Activated naive CD4-positive, alpha-beta T cell (primary cell): ENCODE measurements at places on chromosomes 13 and 19.
A peak's percentile ranks its signal among the peaks of the same experiment; 100 is the strongest.

DNA sequence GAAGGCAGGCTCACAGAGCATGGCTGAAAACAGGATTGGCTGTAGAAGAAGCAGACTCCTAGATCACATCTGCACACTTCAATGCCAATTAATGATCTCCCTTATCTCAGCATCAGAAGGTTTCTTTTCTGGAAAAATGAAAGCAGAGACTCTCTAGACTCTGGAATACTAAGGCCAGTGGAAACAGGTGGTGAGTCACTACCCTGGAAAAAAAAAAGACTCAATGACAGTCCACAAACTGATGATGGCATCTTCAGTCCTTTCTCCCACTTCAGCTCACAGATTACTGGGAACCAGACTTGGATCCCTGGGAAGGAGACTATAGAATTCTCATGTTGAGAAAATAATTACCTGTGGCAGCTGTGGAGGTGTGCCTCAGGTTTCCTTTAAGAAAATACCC is 47.5 kb upstream of the MBNL2 start:
- no peak for DNase-seq

DNA sequence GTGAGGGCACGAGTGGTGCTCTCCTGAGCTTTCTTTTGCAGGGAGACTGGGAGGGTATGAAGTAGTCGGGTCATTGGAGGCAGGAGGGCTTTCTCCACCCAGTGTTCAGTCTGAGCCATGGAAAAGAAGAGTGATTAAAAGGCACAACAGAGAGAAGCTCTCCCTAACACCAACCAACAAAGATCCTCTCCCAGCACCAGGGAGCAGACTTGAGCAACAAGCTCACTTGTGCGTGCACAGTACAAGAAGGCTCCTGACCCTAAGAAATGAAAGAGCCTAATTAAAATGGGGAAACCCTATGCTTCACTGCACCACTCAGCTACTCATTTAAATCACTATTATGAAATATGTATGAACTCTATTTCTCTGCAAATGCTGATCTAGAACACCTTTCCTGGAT is 276.3 kb upstream of the SOX21 start:
- no peak for DNase-seq

DNA sequence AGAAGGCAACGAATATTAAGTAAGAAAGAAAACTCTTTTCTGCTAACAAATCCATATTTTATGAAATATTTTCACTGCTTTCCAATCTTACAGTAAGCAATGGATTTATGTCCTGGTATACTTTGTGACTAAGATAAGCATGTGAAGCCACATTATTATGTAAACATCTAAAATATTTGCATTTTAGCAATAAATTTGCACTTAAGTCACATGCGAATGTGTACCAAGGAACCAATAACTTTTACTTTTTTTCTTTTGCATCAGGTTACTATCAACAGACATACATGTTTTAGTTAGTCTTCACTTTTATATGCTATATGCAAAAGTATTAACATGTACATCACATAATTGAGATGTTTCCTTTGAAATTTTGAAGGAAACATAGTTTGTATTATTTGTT is 536.7 kb downstream of the SLITRK6 start:
- DNase-seq = no peak

- no peak for DNase-seq
Measured at GRCh38 chr19:19126102-19126501, 12.2 kb downstream of the TMEM161A start.

DNA sequence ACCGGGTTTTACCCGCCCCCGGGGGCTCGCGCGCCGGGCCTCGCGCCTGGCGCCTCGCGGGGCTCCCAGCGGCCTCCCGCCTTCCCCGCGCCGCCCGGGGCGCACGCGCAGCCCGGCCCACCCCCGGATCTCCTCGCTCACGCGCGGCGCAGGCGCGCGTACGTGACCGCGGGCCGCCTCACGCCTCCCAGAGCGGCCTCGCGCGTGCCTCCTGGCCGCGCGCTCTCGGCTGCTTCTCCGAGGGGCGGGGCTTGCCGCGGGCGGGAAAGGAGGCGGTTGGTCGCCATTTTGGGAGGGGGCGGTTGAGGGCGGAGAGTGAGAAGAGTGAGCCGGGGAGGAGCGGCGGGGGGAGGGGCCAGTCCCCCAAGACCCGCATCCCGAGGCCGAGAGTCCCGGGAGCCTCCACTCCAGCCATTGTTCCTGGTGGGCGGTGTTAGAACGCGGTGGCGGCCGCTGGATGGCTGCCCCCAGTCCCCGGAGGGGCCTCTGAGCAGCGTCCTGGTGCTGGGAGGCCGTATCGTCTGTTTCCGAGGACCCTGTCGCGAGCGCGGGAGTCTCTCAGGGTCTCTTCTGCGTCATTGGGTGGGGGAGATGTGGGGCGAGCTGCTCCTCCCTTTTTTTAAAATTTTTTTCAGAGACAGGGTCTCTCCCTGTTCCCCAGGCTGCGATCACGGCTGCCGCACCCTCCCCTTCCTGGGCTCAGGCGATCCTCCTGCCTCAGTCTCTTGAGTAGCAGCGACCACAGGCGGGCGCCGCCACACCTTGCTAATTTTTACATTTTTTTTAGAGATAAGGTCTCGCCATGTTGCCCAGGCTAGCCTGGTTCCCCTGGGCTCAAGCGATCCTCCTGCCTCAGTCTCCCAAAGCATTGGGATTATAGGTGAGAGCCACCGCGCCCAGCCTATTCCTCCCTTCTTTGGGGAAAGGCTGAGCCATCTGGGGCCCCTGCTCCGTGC is at the start of gene ZNF541:
Gene ZNF541, minus strand, starts transcription at position 78 of the 956 bp plus-strand sequence. CDS start 17,292 bp downstream, outside the sequence.
- DNase-seq = peak; percentile 47

GRCh38 chr13:49466292-49466838 is 22.3 kb downstream of the SETDB2 start:
- no peak for DNase-seq

GRCh38 chr19:16435238-16435917 is 36.4 kb downstream of the EPS15L1 start:
- no peak for DNase-seq

DNA sequence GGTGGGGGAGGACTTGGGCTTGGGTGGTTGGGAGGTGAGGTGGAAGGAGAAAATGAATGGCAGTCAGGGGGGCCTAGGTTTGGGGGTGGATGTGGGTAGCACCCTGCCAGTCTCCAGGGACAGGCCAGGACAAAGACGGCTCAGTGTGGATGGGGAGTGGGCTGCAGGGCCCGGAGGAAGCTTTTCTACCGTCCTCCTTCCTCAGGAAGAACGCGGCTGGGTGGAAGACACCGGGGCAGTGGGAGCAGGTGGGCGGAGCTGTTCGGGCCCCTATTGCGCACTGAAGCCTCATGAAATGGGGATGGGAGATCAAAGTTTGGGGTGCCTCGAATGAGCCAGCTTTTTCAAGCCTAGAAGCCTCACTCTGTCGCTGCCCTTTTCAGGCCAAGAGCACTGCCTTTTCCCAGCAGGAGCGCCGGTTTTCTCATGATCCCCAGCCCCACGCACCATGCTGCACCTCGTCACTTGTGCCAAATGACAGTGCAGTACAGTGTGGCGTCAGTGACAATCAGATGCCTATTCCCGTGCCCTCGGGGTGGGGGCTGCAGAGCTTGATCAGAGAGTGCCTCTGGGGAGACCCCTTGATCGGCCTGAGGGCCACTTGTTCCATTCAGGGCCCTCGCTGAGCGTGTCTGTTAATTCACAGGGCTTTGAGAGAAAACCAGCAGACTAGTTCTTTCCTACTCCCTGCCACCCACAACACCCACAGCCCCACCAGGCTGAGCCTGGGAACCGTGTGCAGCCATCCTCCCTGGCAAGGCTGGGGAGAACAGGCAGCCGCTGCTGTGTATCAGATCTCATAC is 1.5 kb downstream of the CALM3 start:
- no peak for DNase-seq

DNA sequence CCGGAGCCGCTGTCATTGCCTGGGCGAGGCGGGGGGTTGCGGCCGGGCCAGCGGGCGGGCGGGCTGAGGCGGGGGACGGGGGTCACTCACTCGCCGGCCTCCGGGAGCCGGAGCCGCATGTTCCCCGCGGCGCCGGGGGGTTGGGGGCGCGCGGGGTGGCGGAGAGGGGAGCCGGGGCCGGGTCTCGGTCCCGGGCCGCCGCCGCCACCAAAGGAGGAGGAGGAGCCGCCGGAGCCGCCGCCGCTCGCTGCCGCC is 149 bp downstream of the MED26 start:
- no peak for DNase-seq

DNA sequence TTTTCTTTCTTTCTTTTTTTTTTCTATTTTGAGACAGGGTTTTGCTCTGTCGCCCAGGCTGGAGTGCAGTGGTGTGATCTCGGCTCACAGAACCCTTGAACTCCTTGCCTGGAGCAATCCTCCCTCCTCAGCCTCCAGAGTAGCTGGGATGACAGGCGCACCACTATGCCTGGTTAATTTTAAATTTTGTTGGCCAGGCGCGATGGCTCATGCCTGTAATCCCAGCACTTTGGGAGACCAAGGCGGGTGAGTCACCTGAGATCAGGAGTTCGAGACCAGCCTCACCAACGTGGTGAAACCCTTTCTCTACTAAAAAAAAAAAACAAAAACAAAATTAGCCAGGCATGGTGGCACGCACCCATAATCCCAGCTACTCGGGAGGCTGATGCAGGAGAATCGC is 8.7 kb upstream of the SBNO2 start:
- DNase-seq = no peak

GRCh38 chr19:6086068-6086788 is 24.1 kb downstream of the RFX2 start:
- no peak for DNase-seq

DNA sequence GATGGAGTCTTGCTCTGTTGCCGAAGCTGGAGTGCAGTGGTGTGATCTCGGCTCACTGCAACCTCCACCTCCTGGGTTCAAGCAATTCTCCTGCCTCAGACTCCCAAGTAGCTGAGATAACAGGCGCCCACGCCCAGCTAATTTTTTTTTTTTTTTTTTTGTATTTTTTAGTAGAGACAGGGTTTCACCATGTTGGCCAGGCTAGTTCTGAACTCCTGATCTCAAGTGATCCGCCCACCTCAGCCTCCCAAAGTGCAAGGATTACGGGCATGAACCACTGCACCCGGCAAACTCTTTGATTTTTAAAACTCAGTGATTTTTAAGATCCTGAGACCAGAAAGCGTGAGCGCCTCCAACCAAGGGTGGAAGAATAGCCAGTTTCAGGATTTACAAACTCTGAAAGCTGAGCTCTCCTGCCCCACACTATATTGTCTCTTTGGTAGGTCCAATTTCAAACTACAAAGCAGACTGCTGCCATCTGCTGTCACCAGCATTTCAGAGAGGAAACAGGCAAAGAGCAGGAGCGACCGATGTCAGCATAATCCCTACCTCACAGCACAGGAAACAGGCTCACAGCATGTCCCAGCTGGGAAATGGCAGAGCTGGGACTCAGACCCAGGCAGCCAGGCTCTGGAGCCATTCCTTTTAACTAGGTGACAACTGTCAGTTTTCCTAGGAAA is 9.2 kb downstream of the NOSIP start:
- DNase-seq = no peak

DNA sequence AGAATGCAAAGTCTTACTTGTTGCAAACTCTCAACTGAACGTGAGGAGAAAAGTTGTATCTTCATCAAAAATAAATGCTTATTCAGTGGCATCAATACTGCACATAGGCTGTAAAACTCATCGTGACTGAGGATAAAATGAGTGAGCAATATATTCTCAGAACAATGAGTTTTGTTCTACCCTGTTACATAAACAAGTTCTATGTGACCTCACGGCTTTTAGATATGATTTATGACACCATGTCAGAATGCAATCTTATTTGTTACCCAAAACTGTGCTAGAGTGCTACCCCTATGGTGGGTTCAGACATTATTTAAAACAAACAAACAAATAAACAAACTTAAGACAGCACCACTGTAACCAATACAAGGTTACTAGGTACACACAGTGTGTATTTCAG is 55.4 kb downstream of the FOXO1 start:
- no peak for DNase-seq

DNA sequence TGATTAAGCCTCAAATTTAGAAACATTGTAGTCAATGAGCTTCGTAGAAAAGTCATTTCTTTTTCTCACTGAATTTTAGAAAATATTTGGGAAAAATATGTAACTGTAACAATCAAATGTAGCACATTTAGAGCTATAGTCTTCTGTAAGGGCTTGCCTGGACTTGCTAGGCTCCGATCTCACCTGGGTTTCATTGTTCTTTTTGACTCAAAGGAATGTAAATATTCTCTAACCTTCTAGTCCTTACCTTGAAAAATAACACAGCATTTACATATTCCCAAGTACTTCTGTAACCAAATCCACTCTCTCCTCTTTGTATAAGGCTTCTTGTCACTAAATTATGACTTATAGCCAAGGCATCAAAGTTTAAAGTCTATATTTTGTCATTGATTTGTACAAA is 2.9 kb upstream of the UFM1 start:
- DNase-seq = no peak

DNA sequence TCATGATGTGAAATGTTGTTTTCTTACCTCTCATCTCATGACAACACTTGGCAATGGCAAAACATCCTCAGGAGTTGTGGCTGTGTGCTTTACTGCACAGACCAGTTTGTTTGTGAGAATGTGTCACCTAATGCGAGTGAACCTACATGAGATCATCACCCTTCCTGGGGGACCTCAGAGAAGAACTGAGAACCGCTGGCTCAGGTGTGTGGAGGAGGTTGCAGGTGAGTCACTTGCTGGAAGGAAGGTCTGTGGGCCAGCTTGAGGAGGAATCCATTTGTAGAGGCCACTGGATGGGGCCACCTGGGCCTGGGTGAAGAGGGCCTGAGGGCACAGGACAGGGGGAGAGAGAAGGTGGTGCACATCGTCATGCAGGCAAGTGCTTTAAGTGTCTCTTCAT is 3.0 kb upstream of the CEACAM1 start:
- no peak for DNase-seq
